ENCODE measurements at places on chromosomes 5 and 9.
A peak's percentile ranks its signal among the peaks of the same experiment; 100 is the strongest.

DNA sequence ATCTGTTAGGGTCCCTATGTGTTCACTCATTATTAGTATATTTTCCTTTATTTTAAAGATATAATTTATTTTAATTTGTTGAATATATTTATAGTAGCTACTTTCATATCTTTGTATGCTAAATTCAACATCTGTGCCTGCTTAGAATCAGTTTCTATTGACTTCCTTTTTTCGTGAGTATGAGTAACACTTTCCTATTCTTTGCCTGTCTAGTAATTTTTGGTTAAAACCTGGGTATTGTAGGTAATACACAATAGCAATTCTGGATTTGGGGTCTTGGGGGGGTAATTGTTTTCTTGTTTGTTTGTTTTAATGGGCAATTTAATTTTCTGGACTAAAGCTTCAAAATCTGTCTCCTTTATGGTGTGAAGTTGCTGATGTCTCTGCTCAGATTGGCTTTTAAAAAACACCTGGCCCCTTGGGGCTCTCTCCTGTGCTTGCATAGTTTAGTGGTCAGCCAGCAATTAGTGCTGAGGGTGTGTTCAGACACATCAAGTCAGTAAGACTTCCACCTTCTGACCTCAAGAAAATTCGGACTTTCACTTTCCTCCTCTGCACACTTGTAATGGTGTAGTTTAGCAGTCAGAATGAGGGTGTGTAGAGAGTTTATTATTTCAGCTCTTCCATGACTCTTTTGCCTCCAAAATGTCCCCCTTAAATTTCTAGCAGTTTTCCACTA, 124.4 kb upstream of the MAP1B start:
- no peak for DNase-seq

DNA sequence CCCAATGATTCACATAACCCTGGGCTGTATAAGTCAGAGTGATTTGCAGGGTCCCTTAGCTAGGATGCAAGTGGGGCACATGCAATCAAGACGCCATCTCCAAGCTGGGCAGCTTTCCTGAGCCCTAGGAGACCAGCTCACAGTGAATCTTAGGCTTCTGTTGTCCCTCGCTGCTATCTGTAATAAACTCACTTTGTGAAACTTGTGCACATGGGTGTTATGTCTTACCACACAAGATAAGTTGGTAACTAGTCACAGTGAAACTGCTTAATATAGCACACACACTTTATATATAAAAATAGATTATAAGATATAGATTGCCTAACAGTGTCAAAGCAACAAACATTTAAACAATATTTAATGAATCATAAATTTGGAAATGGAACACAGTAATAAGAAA, 658.5 kb downstream of the SLCO4C1 start:
- no peak for DNase-seq

- peak; percentile 48 for DNase-seq
These were observed 19.8 kb downstream of the JADE2 start for GRCh38 chr5:134545070-134545868.

DNA sequence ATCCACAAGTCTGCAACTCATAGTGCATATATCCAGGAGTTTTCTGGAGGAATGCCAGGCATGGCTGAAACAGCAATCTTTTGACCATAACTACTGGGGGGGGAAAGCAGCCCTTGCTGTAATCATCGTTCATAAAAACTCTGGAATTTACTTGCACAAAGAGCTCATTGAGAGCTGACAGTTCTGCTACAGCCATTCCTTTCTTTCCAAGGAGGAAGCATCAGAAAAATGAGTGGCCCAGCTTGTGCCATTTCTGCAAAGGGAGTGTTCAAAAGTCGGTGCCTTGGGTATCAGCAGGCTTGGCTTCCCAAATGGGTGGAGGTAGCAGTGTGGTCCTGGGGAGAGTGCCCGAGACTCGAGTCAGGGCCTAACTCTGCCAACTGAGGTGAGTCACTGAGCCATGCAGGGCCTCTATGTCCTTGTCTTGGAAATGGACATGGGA, 101.5 kb downstream of the GCNT1 start:
- DNase-seq: peak; percentile 48

- no peak for DNase-seq
These were observed 13.8 kb downstream of the FOXE1 start for GRCh38 chr9:97866848-97867247.

DNA sequence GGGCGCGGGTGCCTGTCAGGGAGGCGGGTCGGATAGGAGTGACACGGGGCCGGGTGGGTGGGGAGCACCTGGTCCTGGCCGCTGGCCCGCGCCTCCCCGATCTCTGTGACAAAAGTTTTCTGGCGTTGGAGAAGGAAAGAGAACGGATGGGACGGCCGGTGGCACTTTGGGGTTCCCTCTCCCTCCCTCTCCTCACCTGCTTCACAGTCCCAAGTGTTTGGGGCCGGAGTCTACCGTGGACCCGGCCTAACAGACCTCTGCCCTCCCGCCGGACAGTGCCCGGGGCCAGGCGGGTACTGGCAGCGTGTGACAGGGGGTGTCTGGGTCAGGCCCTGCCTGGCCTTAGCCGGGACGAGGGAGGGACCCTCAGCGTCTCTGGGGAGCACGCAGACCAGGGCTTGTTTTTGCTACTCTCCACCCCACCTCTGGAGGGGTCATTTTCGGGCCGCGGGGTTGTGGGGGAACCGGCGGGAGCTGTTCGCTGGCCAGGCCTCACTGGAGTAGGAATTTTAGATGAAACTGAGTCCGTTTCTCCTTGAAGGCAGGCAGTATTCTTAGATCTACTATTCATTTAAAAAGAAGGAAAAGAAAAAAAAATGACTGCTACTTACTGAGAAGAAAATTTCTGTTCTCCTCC, 1.7 kb downstream of the PRDM6 start:
- DNase-seq: no peak

GRCh38 chr9:20313415-20313814, 308.9 kb downstream of the MLLT3 start:
- DNase-seq: no peak

DNA sequence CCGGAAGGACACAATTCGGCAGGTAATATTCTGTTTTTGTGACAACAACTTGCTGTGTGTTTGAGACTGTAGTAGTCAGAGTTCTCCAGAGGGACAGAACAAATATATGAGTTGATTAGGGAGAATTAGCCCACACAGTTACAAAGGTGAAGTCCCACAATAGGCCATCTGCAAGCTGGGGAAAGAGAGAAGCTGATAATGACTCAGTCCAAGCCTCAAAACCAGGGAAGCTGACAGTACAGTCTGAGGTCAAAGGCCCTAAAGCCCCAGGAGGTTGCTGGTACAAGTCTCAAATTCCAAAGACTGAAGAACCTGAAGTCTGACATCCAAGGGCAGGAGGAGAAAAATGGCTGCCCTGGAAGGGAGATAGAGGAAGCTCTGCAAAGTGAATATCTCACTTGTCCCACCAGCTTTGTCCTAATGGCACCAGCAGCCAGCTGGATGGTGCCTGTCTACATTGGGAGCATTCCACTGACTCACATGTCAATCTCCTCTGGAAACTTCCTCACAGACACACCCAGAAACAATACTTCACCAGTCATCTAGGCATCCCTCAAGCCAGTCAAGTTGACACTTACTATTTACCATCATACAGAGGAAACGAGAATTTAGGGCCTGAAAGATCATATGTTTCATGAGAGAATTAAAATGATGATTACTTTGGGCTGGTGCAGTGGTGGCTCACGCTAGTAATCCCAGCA, 36.3 kb upstream of the CTXN3 start:
- DNase-seq: no peak

DNA sequence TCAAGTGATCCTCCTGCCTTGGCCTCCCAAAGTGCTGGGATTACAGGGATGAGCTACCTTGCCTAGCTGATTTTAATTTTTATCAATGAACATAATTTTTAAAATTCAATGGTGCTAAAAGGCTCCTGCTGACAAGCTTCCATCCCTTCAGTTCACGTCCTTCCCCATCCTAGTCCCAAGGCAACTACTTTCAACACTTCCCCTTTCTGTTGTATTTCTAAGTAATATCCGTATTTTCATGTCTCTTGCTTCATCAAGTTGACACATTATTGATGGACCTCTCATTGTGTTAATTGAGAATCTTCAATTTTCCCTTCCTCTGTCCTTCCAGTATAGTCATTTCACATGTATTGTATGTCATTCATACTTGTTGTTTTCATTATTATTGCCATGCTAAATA, 93.8 kb upstream of the RASGRF2 start:
- DNase-seq: no peak

- no peak for DNase-seq
These were observed 30.9 kb upstream of the WWC1 start for GRCh38 chr5:168260353-168261226.

- DNase-seq: no peak
These were observed 204.9 kb downstream of the MCTP1 start for GRCh38 chr5:95080030-95080429.

DNA sequence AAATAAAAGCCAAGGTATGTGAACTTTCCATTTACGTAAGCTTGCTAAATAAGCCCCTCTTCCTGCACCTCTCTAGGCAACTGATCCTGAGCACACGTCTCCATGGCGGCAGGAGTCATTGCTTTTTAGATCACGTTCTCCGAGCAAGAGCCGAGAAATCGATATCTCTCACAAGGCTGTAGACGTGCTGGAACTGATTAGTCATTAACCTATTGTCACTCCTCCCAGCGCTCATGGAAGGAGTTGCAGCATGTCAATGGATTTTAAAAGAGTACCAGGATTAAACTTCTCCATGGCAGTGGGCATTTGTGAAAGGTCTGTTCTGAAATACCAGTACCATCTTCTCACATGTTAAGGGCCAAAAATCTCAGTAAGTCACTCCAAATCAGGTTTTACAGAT, 4.7 kb upstream of the ADCY2 start:
- DNase-seq: no peak

DNA sequence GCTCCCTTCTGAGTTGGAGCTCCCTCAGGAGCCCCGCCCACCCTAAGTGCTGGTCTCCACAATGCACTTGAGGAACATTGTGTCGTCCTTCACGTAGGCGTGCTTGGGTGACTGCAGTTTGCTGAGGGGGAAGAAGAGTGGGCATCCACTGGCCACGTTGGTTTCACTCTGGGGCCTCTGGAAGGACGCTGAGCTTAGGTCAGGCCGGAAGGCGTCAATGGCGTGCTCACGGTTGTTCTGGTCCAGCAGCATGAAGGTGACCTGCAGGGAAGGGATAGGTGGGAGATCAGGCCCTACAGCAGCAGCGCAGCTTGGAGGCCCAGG, 21.7 kb downstream of the TRAF1 start:
- no peak for DNase-seq

- DNase-seq: peak; percentile 51
These were observed 12.7 kb downstream of the ABLIM3 start for GRCh38 chr5:149153751-149154610.

GRCh38 chr9:89740722-89741121, 135.9 kb downstream of the GADD45G start:
- DNase-seq: no peak

DNA sequence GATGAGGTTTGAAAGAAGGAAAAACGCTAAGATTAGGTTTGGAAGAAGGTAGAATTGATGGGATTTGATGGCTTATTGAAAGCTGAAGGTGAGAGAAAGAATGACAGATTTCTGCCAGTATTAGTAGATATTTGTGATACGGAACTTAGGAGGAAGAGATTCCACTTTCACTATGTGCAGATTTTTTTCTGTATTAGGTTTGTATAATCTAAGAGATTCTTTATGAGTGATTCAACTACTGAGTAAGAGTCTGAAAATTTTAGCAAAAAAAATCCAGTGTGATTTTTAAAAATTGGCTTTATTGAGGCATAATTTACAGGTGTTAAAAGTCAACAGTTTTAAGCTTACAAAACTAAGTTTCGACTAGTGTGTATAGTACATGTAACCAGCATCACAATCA, 54.1 kb downstream of the AP3S1 start:
- no peak for DNase-seq

- no peak for DNase-seq
These were observed 256.2 kb downstream of the ZSWIM6 start for GRCh38 chr5:61588216-61588615.

DNA sequence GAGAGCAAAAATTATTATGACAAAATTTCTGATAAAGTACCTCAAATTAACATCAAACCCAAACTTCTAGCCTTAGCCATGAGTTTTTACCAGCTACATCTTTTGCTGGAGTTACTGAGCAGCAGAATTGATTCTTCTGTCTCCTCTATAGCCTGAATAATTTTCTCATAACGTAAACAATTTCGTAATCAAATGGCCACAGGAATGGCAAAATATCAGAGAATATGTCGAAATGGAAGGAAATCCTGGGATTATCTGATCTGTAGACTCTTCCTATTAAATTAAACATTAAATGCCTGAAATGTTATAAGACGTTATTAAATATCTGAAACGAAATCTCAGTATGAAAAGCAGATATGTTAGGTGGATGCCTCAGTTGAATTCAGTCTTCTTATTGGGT, 41.1 kb downstream of the LURAP1L start:
- DNase-seq: no peak
